ENCODE measurements at places on chromosomes 12 and 14. TPM values are rescaled to one million over a fixed set of nuclear protein-coding genes. Genes with fewer than 3 reads are reported as not detected.

KRT80 gene
- not detected for polyA plus RNA-seq

CLEC4A gene
- 0.59 TPM for polyA plus RNA-seq

GPD1 gene
- not detected for polyA plus RNA-seq

SCYL2 gene
- polyA plus RNA-seq = 18.9 TPM

TGM1 gene
- not detected for polyA plus RNA-seq

CCDC85C gene
- 0.76 TPM for polyA plus RNA-seq

PPFIA2 gene
- polyA plus RNA-seq = not detected

ASB2 gene
- polyA plus RNA-seq = not detected

CMA1 gene
- not detected for polyA plus RNA-seq

CSRP2 gene
- 0.79 TPM for polyA plus RNA-seq

HRK gene
- polyA plus RNA-seq = not detected

ESRRB gene
- 0.16 TPM for polyA plus RNA-seq

WASHC4 gene
- 31.0 TPM for polyA plus RNA-seq

TMBIM4 gene
- 374 TPM for polyA plus RNA-seq

NRL gene
- 2.2 TPM for polyA plus RNA-seq

FITM1 gene
- 0.48 TPM for polyA plus RNA-seq

PZP gene
- polyA plus RNA-seq = not detected

KRT8 gene
- 0.09 TPM for polyA plus RNA-seq

CIDEB gene
- 18.7 TPM for polyA plus RNA-seq

EFS gene
- polyA plus RNA-seq = not detected
